ENCODE measurements at places on chromosomes 5 and 9. TPM values are rescaled to one million over a fixed set of nuclear protein-coding genes. Genes with fewer than 3 reads are reported as not detected.

- no peaks in the 10 kb centered on the region for H3K36me3 ChIP-seq
- no peak overlapping the region for H3K4me3 ChIP-seq
- no peaks in the 10 kb centered on the region for H3K4me1 ChIP-seq
- no peaks in the 10 kb centered on the region for H3K27me3 ChIP-seq
Observed at GRCh38 chr5:89595056-89595455, 712.1 kb upstream of the MEF2C start.

GRCh38 chr9:68515326-68516017 lies 25.2 kb downstream of the TMEM252 start:
- no peaks in the 10 kb centered on the region for H3K36me3 ChIP-seq
- no peak for DNase-seq
- H3K4me3 ChIP-seq = no peak overlapping the region
- H3K27ac ChIP-seq = peak overlapping the region; percentile 66

DRD1 gene
- 0.62 TPM for total RNA-seq

DNA sequence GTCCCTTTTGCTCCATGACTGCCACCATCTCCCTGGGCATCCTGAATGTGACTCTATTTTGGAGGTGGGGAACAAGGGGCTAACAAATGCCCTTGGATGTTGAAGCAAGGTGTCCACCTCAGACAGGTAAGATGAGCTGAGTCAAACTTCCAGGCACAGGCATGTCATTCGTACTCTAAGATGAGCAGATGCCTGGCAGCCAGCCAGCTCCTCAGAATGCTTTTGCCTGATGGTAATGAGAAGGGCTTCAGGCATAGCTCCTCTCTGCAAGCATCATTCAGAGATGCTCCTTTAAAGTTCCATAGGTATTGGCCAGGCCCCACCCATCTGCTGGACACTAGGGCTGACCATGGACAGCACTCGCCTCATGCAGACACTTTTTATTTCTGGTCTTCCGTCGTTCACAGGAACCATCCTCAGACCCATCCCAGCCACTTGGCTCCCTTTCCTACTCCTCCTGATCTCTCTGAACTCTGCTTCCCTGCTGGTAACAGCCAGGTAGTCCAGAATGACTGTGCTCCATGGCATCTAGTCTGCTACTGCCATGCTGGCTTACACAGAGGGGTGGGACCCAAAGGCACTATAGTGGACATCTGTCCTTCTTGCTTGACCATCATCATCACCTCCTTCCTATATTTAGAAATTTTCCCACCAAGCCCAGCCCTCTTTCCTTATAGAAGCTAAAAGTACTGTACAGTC lies 118.8 kb downstream of the GLIS3 start:
- H3K27me3 ChIP-seq = no peaks in the 10 kb centered on the region
- H3K27ac ChIP-seq = no peak overlapping the region
- DNase-seq = no peak

- H3K36me3 ChIP-seq = no peaks in the 10 kb centered on the region
- peak overlapping the region; percentile 57 for H3K4me3 ChIP-seq
- DNase-seq = no peak
- peaks cover 3% of the 10 kb centered on the region for H3K27me3 ChIP-seq
- H3K4me1 ChIP-seq = no peaks in the 10 kb centered on the region
Observed at GRCh38 chr5:141051521-141051866, 320 bp downstream of the PCDHB1 start.

MARCOL gene
- total RNA-seq = not detected

KIF20A gene
- total RNA-seq = 1.9 TPM

DNA sequence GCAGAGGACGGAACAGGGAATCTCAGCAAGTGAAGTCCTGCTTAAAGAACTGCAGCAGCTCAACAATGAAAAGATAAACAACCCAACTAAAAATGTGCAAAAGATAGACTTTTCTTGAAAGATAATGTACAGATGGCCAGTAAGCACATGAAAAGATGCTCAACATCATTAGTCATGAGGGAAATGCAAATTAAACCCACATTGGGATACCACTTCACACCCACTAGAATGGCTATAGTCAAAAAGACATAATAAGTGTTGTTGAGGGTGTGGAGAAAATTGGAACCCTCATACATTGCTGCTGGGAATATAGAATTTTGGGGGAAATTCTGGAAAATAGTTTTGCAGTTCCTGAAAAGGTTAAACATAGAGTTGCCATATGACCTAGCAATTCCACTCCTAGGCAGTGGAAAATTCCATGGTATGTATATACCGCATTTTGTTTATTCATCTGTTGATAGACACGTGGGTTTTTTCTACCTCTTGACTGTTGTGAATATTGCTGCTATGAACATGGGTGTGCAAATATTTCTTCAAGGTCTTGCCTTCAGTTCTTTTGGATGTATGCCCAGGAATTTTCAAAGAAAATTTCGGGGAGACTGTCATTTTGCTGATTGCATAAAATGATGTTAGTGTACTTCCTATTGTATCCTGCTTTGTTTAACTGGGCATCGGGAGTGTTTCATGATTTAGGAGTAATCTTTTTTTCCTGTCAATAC lies 7.2 kb downstream of the CNOT8 start:
- no peak for DNase-seq
- no peaks in the 10 kb centered on the region for H3K27me3 ChIP-seq
- H3K4me1 ChIP-seq = peaks cover under 1% of the 10 kb centered on the region
- no peak overlapping the region for H3K27ac ChIP-seq
- H3K36me3 ChIP-seq = peaks cover 7% of the 10 kb centered on the region

DNA sequence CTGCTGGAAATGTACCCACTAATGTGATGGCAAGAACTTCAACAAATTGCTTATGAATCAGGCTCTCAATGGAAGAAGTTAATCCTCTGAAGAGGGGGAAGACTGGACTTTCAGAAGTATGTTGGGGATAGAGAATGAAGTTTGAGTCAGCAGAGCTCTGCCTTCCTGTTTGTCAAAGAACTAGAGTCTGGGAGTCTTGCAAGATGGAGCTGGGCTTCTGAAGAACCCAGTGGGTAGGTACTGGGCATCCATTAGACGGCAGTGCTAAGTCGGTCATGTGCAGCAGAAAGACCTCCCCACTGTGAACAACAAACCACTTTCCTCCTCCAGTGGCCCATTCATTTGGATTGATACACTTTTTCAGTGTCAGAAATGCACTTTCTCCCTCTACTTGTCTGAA lies 34.6 kb downstream of the OTULIN start:
- peaks cover 2% of the 10 kb centered on the region for H3K4me1 ChIP-seq
- H3K27me3 ChIP-seq = no peaks in the 10 kb centered on the region
- peak overlapping the region; percentile 26 for H3K27ac ChIP-seq
- no peak for DNase-seq
- no peak overlapping the region for H3K4me3 ChIP-seq

GRCh38 chr5:113380807-113381326 lies 53.9 kb downstream of the TSSK1B start:
- no peaks in the 10 kb centered on the region for H3K4me1 ChIP-seq
- H3K4me3 ChIP-seq = no peak overlapping the region
- no peak overlapping the region for H3K27ac ChIP-seq
- H3K36me3 ChIP-seq = no peaks in the 10 kb centered on the region
- no peak for DNase-seq
- no peaks in the 10 kb centered on the region for H3K27me3 ChIP-seq

GRCh38 chr5:4244306-4244705 lies 648.7 kb downstream of the IRX1 start:
- H3K4me3 ChIP-seq = no peak overlapping the region
- no peaks in the 10 kb centered on the region for H3K36me3 ChIP-seq
- H3K27ac ChIP-seq = no peak overlapping the region
- no peaks in the 10 kb centered on the region for H3K4me1 ChIP-seq
- H3K27me3 ChIP-seq = no peaks in the 10 kb centered on the region

TIGD6 gene
- total RNA-seq = 4.2 TPM

GRCh38 chr5:56320686-56321085 lies 87.6 kb upstream of the ANKRD55 start:
- H3K4me3 ChIP-seq = no peak overlapping the region
- no peak for DNase-seq
- no peak overlapping the region for H3K27ac ChIP-seq
- H3K27me3 ChIP-seq = no peaks in the 10 kb centered on the region

PCSK1 gene
- total RNA-seq = 1.8 TPM

DNA sequence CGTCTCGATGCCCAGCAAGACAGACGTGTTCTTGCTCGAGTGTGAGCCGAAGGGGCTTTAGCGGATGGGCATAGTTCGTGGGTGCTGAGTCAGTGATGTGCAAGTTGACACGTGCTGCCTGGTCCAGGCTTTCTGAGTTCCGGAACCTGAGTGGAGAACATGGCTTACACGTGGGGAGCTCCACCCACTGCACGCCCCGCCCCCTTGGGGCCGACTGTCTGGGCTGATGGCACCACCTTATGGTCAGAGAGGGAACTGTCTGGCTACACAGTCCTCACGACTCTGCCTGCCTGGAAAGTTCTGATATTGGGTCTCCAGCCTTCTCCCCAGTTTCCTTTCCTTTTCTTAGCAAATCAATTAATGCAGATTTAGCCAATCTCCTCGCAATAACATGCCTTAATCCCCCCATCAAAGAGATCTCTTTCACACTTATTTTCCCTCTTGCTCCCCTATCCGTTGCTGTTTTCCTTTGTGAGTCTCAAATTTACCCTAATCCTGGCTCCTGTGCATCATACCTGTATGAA lies 3.8 kb upstream of the STC2 start:
- DNase-seq = peak; percentile 86
- H3K4me1 ChIP-seq = no peaks in the 10 kb centered on the region
- H3K4me3 ChIP-seq = no peak overlapping the region
- H3K27ac ChIP-seq = no peak overlapping the region
- H3K27me3 ChIP-seq = no peaks in the 10 kb centered on the region

SPOUT1 gene
- total RNA-seq = 32.8 TPM

WWC1 gene
- 0.36 TPM for total RNA-seq

- no peaks in the 10 kb centered on the region for H3K36me3 ChIP-seq
- H3K27me3 ChIP-seq = no peaks in the 10 kb centered on the region
- H3K4me3 ChIP-seq = no peak overlapping the region
- peaks cover 2% of the 10 kb centered on the region for H3K4me1 ChIP-seq
- peak overlapping the region; percentile 89 for H3K27ac ChIP-seq
Observed at GRCh38 chr5:150642567-150642927, 2.1 kb downstream of the SYNPO start.

- no peaks in the 10 kb centered on the region for H3K4me1 ChIP-seq
- H3K27me3 ChIP-seq = no peaks in the 10 kb centered on the region
- H3K4me3 ChIP-seq = no peak overlapping the region
- H3K36me3 ChIP-seq = peaks cover 4% of the 10 kb centered on the region
Observed at GRCh38 chr5:143019614-143020515, 249.7 kb downstream of the ARHGAP26 start.

DNA sequence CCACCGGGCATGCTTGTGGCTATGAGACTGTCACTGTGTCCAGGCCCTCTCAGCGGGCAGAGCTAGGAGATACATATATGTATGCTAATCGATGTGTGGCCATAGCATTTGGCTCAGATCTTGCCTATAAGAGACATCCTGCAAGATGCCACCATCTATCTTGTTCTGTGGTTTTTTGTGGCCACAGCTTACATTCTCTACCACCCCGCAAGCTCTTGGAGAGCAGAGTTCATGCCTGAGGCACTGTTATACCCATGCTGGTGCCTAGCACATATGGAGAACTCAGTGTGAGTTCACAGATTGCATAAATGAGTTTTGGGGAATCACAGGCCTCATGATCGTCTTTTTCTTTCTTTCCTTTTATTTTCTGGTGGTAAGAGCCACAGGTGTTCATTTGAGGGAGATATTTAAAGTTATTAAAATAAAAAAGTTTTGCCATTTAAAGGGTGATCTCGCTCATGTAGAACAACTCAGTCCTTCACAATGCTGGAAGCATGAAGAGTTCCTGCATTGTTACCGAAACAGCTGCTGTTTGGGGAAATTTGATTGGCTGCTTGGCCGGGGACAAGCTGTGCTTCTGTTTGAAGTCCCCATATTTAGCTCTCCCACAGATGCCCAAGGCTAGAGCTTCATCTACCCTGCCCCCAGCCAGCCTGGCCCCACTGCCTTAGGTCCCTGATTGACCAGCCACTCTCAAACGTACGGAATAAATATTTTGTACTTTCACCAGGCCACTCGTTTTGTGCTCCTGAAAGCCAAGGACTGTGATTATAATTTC lies 169.2 kb upstream of the MAP1B start:
- no peaks in the 10 kb centered on the region for H3K36me3 ChIP-seq
- no peak overlapping the region for H3K27ac ChIP-seq
- no peaks in the 10 kb centered on the region for H3K4me1 ChIP-seq
- no peak for DNase-seq

- no peaks in the 10 kb centered on the region for H3K27me3 ChIP-seq
- H3K36me3 ChIP-seq = no peaks in the 10 kb centered on the region
- H3K4me1 ChIP-seq = no peaks in the 10 kb centered on the region
- no peak overlapping the region for H3K27ac ChIP-seq
- no peak overlapping the region for H3K4me3 ChIP-seq
Observed at GRCh38 chr9:123868002-123868401, 61.9 kb downstream of the DENND1A start.

GRCh38 chr5:163789870-163790269 lies 284.5 kb downstream of the MAT2B start:
- H3K27me3 ChIP-seq = no peaks in the 10 kb centered on the region
- H3K36me3 ChIP-seq = no peaks in the 10 kb centered on the region
- no peak for DNase-seq
- H3K4me3 ChIP-seq = no peak overlapping the region
- H3K4me1 ChIP-seq = no peaks in the 10 kb centered on the region

DNA sequence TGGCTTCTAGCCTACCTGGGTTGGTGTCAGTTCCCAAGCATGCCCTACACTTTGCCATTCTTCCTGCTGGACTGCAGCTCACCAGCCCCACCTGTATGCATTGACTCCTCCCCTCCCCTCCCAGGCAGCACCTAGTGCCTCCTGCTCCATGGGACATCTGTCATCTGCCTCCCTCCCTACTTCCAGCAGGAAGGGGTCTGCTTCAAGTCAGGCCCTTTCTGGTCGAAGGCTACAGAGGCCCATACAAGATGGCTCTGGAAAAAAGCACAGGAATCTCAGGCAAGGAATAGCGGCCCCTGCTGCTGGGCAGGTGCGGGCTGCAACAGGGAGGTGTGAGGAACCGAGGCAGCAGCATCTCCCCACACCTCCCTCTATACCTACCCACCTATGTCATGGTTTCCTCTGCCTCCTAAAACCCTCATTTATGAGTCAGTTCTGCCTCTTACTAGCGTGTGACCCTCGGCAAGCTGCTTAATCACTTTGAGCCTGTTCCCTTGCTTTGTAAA lies 19.7 kb downstream of the WWC1 start:
- no peaks in the 10 kb centered on the region for H3K4me1 ChIP-seq
- no peak overlapping the region for H3K27ac ChIP-seq
- H3K4me3 ChIP-seq = no peak overlapping the region
- H3K27me3 ChIP-seq = no peaks in the 10 kb centered on the region

DNA sequence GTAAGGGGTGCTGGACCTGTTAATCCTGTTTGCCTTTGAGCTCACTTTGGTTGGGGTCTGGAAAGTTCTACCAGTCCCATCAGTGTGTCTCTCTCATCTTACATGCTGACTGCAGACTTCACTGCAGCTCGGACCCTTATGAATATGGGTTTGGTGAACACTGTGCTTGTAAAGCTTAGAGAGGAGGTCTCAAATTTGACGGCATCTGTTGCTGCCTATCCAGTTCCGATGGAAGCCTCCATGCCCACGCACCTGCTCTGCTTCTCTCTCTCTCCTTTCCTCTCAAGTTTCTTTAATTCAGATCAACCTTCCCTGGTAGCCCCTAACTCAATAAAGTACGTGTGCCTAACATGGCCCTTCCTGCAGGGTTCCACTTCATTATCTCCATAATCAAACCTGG lies 217.9 kb downstream of the HSPA4 start:
- DNase-seq = no peak
- H3K36me3 ChIP-seq = no peaks in the 10 kb centered on the region
- H3K27ac ChIP-seq = no peak overlapping the region
- no peaks in the 10 kb centered on the region for H3K4me1 ChIP-seq
- no peak overlapping the region for H3K4me3 ChIP-seq
- no peaks in the 10 kb centered on the region for H3K27me3 ChIP-seq

GRCh38 chr9:109176386-109176785 lies 9.3 kb upstream of the FRRS1L start:
- H3K4me1 ChIP-seq = no peaks in the 10 kb centered on the region
- H3K36me3 ChIP-seq = no peaks in the 10 kb centered on the region
- H3K27ac ChIP-seq = no peak overlapping the region
- H3K27me3 ChIP-seq = no peaks in the 10 kb centered on the region
- no peak overlapping the region for H3K4me3 ChIP-seq
